ENCODE measurements at places on chromosomes 6 and 20.
A peak's percentile ranks its signal among the peaks of the same experiment; 100 is the strongest.

- ATAC-seq: no peak
Measured at GRCh38 chr6:35016502-35017321, 124.4 kb downstream of the TCP11 start.

GRCh38 chr6:158174514-158174913 lies 6.4 kb downstream of the GTF2H5 start:
- ATAC-seq: no peak

GRCh38 chr6:136669299-136669699 lies 119.1 kb upstream of the MAP7 start:
- no peak for ATAC-seq

DNA sequence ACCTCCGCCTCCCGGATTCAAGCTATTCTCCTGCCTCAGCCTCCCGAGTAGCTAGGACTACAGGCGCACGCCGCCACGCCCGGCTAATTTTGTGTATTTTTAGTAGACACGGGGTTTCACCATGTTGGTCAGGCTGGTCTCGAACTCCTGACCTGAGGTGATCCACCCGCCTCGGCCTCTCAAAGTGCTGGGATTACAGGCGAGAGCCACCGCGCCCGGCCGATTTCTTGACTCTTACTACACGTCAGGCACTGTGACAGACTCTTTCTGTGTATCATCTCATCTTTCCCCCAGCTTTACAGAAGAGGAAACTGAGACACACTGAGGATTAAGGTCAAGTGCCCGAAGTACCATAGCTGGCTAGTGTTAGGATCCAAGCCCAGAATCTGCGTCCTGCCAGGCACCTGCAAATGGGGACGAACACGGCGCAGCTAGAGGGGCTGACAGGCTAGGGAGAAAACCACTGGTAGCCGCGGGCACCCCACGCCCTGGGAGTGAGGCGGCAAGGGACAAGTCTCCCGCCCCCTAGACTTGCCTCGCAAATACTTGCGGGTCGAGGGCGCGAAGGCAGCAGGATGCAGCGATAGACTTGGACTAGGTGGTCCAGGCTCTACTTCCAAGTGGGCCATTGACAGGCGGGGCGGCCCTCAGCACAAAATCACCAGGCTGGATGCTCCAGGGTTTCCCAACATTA lies 1.1 kb upstream of the TAF8 start:
- ATAC-seq: no peak

- ATAC-seq: no peak
Measured at GRCh38 chr6:120357447-120357846, 976.8 kb downstream of the TBC1D32 start.

DNA sequence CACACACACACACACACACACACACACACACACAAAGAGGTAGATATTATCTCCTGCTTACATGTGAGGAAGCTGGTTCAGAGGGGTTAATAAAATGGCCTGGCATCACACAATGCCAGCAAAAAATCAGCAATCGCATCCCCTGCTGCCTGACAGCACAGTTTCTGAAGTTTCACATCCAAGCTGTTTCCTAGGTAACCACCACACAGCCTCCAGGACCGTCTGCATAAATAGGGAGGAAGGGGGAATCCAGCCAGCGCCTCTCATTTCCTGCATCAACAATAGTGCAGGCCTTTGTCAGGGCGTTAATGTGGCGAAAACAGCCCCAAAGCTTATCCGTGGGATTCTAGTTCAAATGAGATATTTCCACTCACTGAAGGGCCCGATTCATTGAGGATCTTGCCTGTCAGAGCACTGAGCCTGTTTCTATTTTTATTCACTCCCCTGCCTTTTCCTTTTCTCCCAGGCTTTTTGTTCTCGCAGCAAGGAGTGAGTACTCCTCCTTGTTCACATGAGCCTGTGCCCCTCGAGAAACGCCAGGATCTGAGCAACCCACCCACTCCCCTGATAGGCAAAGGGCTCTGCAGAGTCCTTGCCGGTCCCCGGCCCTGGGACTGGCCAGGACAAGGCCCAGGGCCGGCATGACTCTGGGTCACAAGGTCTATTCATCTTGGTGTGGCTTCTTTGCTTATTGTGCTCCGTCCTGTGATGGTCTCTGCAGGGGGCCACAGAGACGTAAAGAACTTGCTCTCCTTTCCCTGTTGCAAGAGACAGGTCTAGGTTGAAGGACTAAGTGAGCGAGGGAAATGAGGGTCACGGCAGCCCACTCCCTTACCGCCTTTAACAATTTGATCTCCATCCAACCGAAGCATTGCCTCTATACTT lies 32.7 kb downstream of the TUBB2B start:
- no peak for ATAC-seq

DNA sequence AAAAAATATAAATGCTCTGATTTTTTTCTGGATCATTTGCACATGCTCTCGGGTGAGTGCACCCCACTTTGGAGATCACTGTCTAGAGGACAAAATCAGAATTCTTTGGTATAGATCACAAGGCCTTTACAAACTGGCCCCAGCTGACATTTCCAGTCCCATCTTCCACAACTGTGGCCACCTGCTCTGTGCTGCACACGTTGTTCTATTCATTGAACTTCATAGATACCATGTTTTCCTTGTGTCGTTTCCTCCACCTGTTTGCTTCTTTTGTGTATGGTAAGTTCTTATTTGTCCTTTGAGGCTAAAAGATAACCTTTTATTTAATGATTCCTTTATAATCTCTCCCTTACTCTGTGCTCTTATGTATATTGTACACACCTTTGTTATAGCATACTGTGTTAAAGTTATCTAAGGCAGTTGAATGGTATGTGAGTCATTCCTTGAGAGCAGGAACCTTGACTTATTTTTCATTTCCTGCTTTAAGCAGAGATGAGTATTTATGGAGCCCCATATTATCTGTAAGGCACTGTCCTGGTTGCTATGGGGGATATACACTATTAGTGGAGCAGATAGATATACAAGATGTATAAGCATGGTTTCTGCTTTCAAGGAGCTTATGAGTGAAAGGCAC lies 12.0 kb upstream of the SLC17A5 start:
- peak; percentile 53 for ATAC-seq

DNA sequence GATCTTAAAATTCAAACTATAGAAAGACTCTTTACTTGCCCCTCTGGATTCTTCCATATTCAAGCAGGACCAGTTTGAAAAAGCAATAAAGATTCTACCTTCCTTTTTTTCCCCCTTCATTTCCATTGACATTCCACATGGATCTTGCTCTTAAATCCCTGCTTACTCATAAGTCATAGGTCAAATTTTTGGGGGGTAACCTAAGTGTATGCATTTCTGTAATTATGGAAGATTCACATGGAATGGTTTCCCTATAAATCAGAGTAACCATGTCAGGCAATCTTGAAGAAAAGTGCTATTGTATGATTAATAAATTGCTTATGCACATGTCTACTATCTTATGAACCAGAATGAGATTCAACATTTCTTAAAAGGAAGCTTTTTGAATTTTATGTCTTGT lies 551.0 kb downstream of the HAO1 start:
- ATAC-seq: no peak

- no peak for ATAC-seq
Measured at GRCh38 chr6:20182926-20183521, 29.2 kb downstream of the MBOAT1 start.

- ATAC-seq: no peak
Measured at GRCh38 chr6:123587838-123588545, 48.8 kb downstream of the TRDN start.

GRCh38 chr20:45020236-45020886 lies 54.0 kb downstream of the STK4 start:
- no peak for ATAC-seq

GRCh38 chr6:31723245-31723979 lies at the start of gene MPIG6B:
TSS of gene MPIG6B (plus strand) at chr6:31723373. CDS start at chr6:31723384, 11 bp downstream.
- ATAC-seq: no peak

DNA sequence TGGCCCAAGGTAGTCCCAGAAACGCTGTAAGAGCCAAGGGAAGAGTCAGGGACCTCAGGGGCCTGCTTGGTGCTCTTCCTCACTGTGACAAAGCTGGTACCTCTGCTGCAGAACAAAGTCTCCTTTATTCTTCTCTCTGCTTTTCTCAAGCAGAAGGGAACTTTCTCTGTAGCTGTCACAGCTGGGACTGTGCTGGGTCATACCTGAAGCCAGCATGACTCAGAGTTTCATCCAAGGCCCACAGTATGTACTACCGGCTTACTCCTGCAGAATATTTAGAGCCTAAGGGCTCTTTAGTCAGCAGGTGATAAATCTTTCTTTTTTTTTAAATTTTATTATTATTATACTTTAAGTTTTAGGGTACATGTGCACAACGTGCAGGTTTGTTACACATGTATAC lies 183.2 kb downstream of the TINAG start:
- ATAC-seq: no peak

GRCh38 chr20:36399969-36400545 lies 93.9 kb downstream of the DLGAP4 start:
- ATAC-seq: no peak

- ATAC-seq: no peak
Measured at GRCh38 chr6:155263373-155264063, at the start of gene CLDN20. TSS of gene CLDN20 (plus strand) at chr6:155264013. CDS start at chr6:155275720, 11,707 bp downstream.

- peak; percentile 53 for ATAC-seq
Measured at GRCh38 chr20:19644085-19644484, 114.0 kb upstream of the RIN2 start.

- no peak for ATAC-seq
Measured at GRCh38 chr6:53986165-53986720, 125.0 kb upstream of the MLIP start.

DNA sequence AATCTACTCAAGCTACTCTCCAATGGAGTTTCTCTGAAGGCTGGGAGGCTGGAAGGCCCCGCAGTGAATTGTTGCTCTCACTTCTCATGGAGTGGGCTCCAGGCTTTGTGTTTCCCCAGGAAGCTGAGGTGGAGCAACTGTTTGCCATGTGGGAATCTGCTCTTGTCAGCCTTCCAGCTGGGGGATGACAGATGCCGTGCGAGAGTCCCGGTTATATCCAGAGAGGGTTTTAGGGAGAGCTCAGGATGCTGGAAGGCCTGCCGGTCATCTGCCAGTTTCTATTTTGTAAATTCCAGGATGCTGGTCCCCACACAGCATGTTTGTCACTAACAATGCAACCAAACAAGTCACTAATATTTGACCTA lies 98.2 kb upstream of the NAA20 start:
- no peak for ATAC-seq

- no peak for ATAC-seq
Measured at GRCh38 chr20:14477125-14477524, 139.7 kb upstream of the FLRT3 start.

DNA sequence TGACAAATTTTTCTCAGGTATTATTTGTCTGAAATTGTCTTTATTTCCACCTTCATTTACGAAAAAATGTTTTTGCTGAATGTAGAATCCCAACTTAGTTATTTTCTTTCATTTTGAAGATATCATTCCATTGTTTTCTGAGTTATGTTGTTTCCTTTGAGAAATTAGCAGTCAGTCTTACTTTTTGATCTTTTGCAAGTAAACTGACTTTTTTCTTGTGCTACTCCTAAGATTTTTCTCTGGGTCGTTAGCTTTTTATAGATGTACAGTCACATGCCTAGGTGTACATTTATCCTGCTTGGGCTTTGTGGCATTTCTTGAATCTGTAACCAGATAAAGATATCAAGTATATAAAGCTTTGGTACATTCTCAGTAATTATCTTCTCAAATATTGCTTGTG lies 29.6 kb upstream of the ASIP start:
- ATAC-seq: no peak

DNA sequence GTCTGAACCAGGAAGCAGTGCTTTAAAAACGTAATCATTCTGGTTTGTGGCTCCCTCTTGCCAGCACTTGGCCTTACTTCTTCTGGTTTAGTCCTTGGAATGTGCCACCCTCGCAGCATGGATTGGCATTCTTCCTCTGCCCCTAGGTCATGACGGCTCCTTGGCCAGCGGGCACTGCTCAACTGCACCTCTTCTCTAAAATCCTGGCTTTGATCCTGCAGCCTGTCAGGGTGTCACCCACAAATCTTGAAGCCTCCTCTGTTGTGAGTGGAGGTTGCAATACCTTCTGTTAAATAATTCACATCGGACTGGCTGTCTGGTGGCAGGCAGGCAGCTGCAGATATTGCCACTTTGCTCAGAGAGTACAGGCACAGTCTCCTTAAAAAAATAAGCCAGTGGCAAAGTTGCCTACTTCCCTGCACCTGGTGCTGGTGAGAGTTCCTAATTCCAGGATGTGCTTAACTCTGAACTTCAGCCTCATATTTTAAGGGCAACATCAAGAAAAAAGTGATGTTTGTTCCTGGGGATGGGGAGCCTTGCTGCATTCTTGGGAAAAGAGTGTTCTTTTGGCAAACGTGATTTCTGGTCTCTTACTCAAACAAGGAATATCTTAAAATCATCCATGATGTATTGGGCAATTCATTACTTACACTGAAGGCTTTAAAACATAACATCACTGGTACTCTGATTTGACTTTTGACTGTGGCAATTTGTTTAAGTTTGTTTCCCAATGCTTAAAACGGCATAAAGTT lies 179.8 kb downstream of the FOXA2 start:
- ATAC-seq: no peak

DNA sequence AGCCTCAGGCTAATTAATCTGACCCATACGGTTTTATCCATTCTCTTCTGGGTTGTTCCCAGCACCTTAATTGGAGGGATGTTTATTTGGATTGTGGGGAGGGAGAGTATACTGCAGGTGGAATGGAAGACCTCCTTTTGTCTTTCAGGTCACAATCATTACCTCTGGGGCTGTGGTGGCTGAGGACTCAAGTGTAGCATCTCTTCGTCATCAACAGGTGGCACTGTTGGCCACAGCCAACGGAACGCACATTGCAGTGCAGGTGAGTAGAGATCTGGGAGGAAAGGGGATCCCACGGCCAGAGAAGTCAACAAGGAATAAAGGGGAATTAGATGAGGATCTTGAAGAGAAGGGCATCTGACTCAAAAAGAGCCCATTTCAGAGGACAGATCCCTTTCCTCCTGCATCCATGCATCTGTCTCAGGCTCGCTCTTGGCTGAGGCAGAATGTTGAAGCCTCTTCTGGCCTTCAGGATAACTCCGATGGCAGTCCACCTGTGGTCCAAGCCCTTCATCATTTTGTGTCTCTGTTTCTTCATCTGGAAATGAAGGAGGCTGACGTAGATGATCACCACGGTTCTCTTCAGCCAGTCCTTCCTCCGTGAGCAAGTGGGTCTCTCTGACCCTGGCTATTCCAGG lies 3.2 kb upstream of the DEF6 start:
- no peak for ATAC-seq

GRCh38 chr20:2775139-2775538 lies 25.3 kb downstream of the CPXM1 start:
- no peak for ATAC-seq

Data from stimulated activated memory B cell treated with anti-CD40 and anti-IgM and Interleukin-4, amounts not matched to agents 10 μg/mL and 1 μg/mL and 100 μg/mL, for 72 hours (primary cell).